ENCODE measurements at places on chromosomes 3 and 15.
A peak's percentile ranks its signal among the peaks of the same experiment; 100 is the strongest.

- no peak for DNase-seq
Observed at GRCh38 chr15:69288531-69289341, 10.0 kb upstream of the PAQR5 start.

DNA sequence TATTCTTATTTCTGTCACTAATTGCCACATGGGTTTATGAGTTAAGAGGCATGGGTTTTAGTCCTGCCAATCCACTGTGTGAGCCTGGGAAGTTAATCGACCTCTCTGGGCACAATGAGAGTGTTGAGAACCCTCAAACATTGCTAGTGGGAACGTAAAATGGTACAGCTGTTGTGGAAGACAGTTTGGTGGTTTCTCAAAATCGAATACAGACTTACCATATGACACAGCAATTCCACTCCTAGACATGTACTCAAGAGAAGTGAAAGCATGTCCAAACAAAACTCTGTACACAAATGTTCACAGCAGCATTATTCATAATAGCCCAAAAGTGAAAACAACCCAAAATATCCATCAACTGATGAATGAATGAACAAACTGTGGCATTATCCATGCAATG lies 5.7 kb upstream of the GNB5 start:
- no peak for DNase-seq

DNA sequence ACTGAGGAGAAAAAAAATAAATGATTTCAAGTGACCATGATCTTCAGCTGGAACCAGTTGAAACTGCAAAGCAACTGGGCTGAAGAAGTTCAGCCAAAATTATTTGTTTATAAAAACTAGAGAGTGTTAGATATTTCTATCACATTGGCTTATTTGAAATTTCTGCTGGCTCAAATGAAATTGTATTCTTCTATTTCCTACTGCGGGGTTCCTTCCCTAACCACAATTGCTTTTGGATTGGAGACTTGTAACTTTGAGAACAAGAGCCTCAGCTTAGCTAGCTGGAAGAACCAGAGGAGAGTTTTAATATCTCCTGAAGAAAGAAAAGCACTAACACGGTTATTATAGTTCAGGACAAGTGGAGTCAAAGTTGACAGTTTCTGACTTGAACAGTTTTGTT lies 31.1 kb downstream of the AGTR1 start:
- no peak for DNase-seq

DNA sequence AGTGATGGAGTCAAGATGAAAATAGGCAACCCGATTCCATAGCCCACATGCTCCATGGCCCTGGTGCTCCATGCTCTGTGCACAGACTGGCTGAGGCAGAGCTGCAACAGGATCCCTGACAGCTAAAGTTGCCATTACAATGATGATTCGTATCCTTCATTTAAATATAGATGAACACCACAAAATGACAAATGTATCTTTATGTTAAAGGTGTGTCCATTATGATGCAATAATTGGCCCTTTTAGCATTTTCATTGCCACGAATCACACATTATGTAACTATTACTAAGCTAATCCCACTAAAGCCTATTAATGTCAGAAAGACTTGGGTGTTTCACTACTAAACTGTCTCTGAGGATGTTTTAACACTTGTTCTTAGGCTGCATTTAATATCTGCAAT lies 270.2 kb upstream of the THBS1 start:
- DNase-seq = no peak

GRCh38 chr15:58595516-58596263 lies 153.8 kb downstream of the ADAM10 start:
- DNase-seq = no peak

DNA sequence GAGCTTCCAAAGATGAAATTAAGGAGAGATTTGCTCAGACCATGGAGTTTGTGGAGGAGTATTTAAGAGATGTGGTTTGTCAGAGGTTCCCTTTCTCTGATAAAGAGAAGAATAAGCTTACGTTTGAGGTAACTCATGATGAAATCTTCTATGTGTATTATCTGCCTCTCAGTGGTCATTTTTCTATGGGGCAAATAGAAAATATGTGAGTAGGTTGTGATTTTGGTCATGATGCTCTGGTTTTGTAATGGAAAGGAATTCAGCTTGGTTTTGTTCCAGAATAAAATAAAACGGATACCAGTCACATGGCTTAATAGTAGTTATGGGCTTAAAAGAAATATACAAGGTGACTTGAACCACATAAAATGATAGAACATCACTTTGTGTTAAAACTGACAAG lies 181.1 kb downstream of the ITPR1 start:
- DNase-seq = no peak

- peak; percentile 10 for DNase-seq
Observed at GRCh38 chr3:62622553-62623174, 249.3 kb upstream of the FEZF2 start.

DNA sequence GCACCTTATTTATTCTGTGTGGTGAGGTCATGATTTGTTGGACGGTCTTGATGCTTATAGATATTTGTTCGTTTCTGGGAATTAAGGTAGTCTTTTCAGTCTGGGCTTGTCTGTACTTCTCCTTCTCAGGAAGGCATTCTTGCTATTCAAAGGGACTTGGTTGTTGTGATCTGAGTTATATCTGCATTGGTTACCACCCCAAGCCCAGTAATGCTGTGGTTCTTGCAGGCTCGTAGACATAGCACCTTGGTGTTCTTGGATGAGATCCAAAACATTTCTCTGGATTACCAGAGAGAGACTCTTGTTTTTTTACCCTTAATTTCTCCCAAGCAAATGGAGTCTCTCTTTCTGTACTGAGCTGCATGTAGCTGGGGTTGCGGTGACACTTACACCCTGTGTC lies 128.0 kb upstream of the CBLB start:
- DNase-seq = no peak

GRCh38 chr3:153008226-153008625 lies 153.8 kb upstream of the RAP2B start:
- DNase-seq = no peak

DNA sequence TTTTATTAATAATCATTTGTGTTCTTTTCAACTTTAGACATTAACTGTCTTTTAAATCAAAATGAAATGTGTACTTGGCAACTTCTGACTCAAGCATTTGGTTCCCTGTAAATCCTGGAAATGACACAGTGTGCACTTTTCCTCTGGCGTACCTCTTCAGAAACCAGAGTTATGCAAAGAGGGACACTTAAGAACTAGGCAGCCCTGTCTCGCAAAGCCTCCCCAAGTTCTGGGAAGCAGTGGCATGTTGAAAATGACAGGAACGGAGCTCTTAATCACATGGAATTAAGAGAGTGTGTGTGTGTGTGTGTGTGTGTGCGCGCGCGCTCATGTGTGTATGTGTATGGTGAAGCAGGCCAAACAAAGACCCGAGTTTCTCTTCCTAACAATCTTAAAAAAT lies 707.4 kb downstream of the MECOM start:
- no peak for DNase-seq

DNA sequence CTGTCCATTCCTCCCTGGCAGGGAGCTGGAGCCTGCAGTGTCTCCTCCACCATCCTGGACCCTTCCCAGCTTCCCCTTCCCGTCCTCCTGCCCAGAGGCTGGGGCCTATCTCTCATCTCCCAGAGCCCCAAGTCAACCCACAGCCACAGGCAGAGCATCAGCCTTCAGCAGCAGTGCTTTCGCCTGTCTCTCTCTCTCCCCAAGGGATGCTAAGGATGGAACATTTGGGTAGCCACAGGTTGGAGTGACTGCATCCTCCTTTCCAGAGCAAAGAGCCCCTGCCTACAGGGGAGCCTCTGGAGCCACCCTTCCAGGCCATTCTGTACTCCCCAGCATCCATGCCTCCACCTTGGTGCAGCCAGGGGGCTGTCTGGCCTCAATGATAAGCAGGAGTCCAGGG lies 4.2 kb downstream of the PLCB2 start:
- no peak for DNase-seq
